ENCODE measurements at places on chromosomes 6 and 20.

DNA sequence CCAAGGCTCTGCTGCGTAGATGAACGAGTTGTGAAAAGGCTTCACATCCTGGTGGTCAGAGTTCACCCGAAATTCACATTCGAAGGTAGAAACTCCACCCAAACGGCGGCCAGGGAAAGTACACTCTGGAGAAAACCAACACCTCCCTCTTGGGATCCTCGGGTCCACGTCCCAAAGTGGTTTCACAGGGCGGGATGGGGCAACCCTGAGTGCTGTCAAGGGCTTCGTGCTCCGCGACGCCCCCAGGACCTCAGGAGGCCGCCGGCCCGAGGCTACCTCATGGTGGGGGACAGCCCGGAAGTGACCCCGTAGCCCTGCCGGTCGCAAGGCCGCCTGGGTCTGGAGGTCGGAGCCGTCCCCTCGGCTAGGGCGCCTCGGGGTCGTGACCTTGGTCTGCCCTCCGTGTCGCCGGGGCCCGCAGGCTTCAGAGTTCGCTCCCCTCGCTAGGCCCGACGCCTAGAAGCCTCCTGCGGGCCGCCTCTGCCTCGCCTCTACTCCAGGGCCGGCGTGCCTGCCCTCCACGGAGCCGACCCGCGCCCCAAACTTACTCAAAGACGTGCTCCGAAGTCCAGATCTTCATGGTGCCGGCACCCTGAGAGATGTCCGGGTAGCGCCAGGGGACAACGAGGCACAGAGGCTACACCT lies at the start of gene PRELID3B:
Gene PRELID3B (minus strand): TSS at position 636 of the 645 bp plus-strand sequence. CDS start 56 bp downstream, at position 580.
- DNase-seq = no peak

- DNase-seq = no peak
Observed at GRCh38 chr6:24949020-24949569, 13.3 kb upstream of the RIPOR2 start.

DNA sequence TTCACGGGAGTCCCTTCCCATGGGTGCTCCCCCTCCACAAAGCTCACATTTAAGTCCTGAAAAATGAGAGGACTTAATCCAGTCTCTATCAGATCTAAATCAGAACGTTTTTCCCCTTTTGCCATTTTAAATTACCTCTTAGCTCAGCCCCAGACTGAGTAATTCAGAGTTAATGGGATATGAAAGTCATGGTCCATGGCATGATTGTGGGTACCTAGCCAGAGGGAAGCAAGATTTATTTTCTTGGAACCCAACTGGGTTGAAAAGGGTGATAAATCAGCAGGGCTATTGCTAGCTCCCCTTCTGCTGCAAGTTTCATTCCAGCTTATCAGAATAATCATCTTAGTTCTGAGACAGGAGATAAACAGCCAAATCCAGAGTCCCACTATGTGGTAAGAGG lies 320.2 kb upstream of the CHD6 start:
- no peak for DNase-seq

DNA sequence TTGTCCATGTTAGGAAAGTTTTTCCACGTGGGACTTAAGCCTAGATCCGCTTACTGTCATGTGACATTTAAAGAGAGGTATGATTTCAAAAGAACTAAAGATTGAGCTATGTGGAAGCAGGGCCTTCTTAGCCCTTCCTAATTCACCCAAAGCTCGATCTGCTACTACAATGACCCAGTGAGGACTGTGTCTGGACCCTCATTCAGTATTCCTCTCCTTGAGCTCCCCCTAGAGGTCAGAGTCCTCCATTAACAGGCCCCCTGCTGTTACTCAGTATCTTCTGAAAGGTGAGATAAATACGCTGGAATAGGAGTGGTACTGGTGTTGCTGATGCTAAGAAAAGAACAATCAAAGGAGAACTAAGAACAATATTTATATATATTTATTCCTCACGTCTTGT lies 414.0 kb downstream of the GJA1 start:
- no peak for DNase-seq

- DNase-seq = no peak
Observed at GRCh38 chr6:149392535-149392934, 7.5 kb upstream of the SUMO4 start.

GRCh38 chr6:162697872-162698403 lies 29.6 kb downstream of the PRKN start:
- no peak for DNase-seq

DNA sequence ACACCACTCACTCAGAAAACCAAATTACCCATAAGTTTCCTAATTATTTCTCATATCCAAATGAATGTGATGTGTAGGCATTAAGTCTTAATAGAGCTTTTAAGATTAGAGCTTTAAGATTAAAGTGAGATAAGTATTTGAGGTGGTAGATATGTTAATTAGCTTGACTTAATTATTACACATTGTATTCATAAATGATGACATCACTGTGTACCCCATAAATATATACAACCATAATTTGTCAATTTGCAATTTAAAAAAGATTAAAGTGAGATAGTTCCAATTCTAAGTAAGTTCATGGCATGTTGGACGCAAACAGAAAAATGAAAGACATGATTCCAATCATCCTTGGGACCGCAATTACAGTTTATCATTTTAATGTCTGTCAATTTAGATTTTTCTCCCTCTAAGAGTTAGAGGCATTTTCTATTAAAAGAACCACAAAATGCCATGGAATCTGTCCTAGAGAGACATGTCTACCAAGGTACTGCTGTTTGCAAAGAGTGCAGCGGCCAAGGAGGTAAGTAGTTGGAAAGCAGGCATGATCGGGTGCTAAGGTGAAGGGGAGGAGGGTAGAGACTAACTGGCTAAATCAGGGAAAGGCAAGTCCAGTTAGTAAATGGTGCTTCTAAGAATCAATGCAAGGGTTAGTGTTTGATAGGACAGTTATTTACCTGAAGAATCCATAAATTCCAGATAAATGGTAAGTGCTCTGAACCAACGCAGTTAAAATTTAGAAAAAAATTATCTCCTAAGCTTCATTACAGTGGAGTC lies 65.7 kb downstream of the CHD6 start:
- no peak for DNase-seq

- DNase-seq = no peak
Observed at GRCh38 chr20:58421497-58421850, 32.4 kb downstream of the VAPB start.

GRCh38 chr6:150079604-150080003 lies 10.7 kb upstream of the ULBP3 start:
- no peak for DNase-seq

GRCh38 chr6:119026822-119027221 lies 51.6 kb downstream of the FAM184A start:
- DNase-seq = no peak

DNA sequence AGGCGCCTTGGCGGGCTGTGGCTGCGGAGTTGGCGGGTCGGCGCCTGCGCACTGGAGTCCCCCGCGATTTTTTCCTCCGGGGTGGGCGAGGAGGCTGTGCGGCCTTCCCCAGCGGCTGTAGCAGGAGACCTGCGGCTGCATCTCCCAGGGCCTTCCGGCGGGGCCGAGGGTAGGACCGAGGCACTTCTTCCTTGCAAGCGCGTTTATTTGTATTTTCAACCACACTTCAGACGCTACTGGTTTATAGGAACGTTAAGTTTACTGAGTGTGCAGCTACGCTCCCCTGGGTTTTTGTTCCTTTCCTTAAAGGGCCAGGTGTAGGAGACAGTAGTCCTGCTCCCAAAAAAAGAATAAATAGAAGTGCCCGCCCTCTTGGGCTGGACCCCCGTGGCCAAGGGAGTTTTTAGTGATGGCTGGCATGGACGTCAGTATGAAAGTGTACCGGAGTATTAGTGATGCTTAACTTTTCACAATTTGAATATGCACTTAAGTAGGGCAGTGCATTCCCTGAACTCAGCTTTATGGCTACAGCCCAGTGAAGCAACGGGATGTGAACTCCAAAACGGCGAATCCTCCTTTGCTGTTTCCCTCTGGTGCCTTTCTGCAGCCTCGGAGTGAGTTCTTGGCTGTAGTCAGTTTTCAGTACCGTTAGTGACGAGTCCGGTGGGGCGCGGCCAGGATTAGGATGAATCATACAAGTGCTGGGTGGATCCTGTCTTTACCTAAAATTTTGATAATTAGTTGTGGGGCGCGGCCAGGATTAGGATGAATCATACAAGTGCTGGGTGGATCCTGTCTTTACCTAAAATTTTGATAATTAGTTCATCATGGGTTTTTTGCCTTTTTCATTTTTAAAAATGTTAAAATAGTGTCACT lies 1.0 kb upstream of the FBXO5 start:
- DNase-seq = no peak

- DNase-seq = no peak
Observed at GRCh38 chr6:3026791-3027626, 27.3 kb downstream of the NQO2 start.

DNA sequence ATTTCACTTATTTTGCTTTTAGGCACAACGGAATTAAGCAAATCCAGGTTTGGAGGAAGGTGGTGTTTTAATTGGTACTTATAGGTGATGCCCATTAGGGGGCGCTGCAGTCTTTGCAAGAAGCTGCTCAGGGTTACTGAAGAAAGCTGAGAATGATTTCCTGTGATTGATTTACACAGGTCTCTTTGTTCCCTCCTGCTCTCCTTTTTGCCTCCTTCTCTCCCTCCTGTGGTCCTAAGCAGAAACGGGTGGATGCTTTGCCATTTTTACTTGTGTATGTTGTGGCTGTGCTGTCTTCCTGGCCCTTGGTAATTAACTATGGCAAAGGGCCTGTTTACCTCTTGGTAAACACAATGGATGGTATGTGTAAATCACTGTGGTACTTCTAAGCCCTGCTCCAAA lies 97.8 kb downstream of the ANKS1A start:
- DNase-seq = no peak

DNA sequence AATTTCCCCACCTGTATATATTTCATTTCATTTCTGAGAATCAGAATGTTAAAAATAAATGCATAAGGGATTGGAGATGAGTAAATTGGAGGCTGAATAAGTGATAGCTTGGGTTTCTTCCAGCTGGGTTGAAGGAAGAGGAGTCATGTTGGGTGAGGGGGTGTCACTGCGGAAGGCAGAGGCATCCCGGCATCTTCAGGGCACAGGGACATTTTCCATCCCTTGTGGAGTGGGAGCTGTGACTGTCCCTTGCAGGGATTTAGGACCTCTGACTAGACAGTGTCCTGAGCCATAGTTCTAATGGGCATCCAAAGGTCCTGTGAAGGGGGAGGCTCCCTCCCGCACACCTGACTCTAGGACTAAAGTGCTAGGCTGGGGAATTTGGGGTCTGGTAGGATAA lies 2.1 kb downstream of the MCHR2 start:
- DNase-seq = no peak

- DNase-seq = no peak
Observed at GRCh38 chr20:46720776-46721425, 11.5 kb downstream of the SLC2A10 start.

DNA sequence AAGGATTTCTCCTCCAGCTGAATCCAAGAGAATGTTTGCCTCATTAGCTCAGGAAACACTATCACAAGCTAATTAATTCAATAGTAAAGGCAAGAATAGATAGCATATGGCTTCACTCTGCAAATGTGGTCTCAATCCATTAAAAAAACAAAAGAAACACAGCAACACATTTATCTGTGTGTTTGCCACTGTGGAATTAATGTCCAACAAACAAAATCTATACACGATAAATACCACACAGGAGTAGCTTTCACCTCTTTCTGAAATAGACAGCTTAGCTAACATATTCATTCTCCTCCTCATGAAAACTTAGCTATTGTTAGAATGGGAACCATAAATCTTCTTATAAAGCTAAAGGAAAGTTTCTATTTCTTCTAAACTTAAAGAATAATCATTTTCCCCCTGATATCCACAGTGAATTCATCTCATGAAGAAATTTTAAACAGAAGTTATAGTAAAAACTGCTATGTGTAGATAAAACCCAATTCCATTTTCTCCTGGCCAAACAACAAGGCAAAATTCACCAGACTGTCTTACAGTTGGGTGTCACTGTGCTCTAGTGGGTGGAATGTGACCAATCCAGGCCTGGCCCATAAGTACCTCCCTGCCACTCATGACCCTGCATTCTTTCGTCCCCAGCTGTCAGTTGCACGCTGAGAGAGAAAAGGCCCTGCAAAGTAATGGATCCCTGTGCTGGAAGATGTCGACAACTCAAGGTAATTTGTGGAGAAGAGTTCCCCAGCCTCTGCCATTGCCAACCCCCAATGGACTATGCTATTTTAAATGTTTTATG lies 92.9 kb upstream of the NRSN1 start:
- DNase-seq = no peak

GRCh38 chr20:20820104-20820503 lies 107.7 kb upstream of the RALGAPA2 start:
- no peak for DNase-seq

DNA sequence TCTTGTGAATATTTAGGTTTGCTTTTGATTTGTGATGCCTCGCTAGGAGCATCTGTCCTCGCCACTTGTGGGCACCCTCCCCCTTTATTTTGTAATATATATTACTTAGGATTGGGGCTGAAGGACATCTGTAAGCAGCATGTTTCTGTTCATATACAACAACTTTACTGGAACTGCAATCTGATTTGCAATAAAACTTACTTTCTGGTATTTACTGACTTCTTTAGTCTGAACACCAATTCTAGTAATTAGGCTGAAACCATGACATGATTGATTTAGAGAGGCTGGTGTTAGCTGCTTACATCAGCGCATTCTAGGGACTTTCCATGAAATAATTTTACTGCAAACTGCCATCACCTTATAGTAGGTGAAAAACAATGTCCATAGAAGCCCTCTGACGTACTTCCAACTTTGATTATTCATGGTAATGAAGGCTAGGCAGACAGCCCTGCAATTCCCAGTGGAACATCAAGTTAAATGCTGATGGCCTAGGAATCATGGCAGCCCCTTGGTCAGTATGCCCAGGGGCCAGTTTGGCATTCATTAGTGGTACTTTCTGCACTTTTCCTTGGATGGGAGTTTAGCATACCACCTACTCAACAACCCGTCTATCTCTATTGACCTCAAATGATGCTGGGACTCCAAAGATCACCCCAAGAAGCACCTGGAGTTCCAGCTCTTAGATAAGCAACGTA lies 132.9 kb upstream of the MCHR2 start:
- DNase-seq = no peak

DNA sequence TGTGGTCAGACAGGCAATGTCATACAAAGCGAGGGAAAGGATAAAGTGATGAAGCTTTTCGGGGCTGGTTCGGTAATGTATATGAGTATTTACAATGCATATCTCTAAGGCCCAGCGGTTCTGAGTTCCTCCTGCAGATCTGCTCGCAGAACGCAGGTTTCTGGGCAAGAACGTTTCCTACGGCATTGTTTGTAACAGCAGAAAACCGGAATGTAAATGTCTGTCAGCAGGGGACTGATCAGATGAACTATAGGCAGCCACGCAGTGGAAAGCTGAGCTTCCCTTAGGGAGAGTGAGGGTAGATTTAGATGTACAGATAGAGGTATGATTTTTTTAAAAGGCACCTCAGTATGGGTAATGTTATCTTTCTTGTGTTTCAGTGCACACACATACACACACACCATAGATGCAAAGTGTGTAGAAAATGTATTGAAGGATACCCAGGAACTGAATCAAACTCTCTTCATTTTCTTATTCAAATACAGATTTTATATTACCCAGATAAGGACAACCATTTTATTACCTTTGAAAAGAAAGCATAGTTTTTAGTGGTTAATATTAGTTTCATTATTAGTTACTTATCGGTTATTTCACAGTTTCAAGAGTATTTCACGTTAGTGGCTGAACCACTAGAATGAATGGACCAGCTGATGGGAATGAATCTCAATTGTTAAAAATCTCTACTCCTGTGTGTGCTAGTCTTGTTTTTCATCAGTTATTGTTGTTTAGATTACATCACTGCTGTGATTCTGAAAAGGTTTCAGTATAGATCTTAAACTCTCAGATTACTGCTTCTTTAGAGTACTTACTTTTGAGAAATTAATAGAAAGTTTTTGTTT lies 56.2 kb downstream of the SNX9 start:
- DNase-seq = no peak

GRCh38 chr6:12586721-12587480 lies 129.7 kb upstream of the PHACTR1 start:
- no peak for DNase-seq

Measured in SIG-M5 (cell line).